Epithelial cell of umbilical artery (primary cell): ENCODE measurements at places on chromosomes 1 and 21. TPM values are rescaled to one million over a fixed set of nuclear protein-coding genes. Genes with fewer than 3 reads are reported as not detected.

LYPD8 gene
- not detected in 2 replicates for total RNA-seq

GBP5 gene
- 0.15 and 0.32 TPM in 2 replicates for total RNA-seq

CLCA2 gene
- total RNA-seq, result under 0.01 TPM in 2 replicates

MTARC1 gene
- total RNA-seq, result 1.3 and 2.3 TPM in 2 replicates

NPPB gene
- not detected in 2 replicates for total RNA-seq

ADGRL2 gene
- 50.0 and 64.6 TPM in 2 replicates for total RNA-seq

KRTCAP2 gene
- 61.1 and 119 TPM in 2 replicates for total RNA-seq

SLAMF8 gene
- not detected in 2 replicates for total RNA-seq

TNFRSF1B gene
- 20.8 and 33.0 TPM in 2 replicates for total RNA-seq

KRTAP19-1 gene
- not detected in 2 replicates for total RNA-seq

UBE2U gene
- not detected in 2 replicates for total RNA-seq

HAO2 gene
- not detected in 2 replicates for total RNA-seq

OLFM3 gene
- under 0.01 TPM in 1 of 2 replicates, not detected in the other for total RNA-seq

GLMP gene
- 35.1 and 35.7 TPM in 2 replicates for total RNA-seq

TAS1R1 gene
- not detected in 2 replicates for total RNA-seq

KRTAP11-1 gene
- not detected in 2 replicates for total RNA-seq

TNFRSF8 gene
- under 0.01 and 0.46 TPM in 2 replicates for total RNA-seq

WNT3A gene
- not detected in 2 replicates for total RNA-seq

CCDC27 gene
- total RNA-seq, result not detected in 2 replicates

ST6GALNAC5 gene
- total RNA-seq, result 0.97 and 1.5 TPM in 2 replicates

DCST2 gene
- not detected in 2 replicates for total RNA-seq

CA6 gene
- total RNA-seq, result not detected in 2 replicates

OTUD7B gene
- total RNA-seq, result 9.7 and 14.0 TPM in 2 replicates

CRNN gene
- total RNA-seq, result not detected in 2 replicates

KRTAP13-2 gene
- not detected in 2 replicates for total RNA-seq

NR1I3 gene
- not detected in 2 replicates for total RNA-seq

SLC25A34 gene
- 0.61 TPM in 1 of 2 replicates, not detected in the other for total RNA-seq

HSD17B7 gene
- 23.7 and 32.1 TPM in 2 replicates for total RNA-seq

UTS2 gene
- total RNA-seq, result under 0.01 TPM in 1 of 2 replicates, not detected in the other

FGR gene
- 0.46 TPM in 1 of 2 replicates, not detected in the other for total RNA-seq

RNF186 gene
- not detected in 2 replicates for total RNA-seq

EDARADD gene
- under 0.01 TPM in 1 of 2 replicates, not detected in the other for total RNA-seq

IGSF5 gene
- not detected in 2 replicates for total RNA-seq

TOMM40L gene
- 15.9 and 21.9 TPM in 2 replicates for total RNA-seq

C8B gene
- not detected in 2 replicates for total RNA-seq

ATP6V1G3 gene
- not detected in 2 replicates for total RNA-seq

IGSF21 gene
- total RNA-seq, result not detected in 2 replicates

ANGPTL3 gene
- total RNA-seq, result not detected in 2 replicates

S100A1 gene
- total RNA-seq, result not detected in 2 replicates

ENO1 gene
- 1,917 and 2,330 TPM in 2 replicates for total RNA-seq

PKN2 gene
- 27.6 and 32.2 TPM in 2 replicates for total RNA-seq

SPATA1 gene
- total RNA-seq, result 1.6 TPM in 1 of 2 replicates, not detected in the other

DNAH14 gene
- total RNA-seq, result 4.2 and 14.0 TPM in 2 replicates

RPE65 gene
- not detected in 2 replicates for total RNA-seq

SLC25A24 gene
- 44.2 and 62.8 TPM in 2 replicates for total RNA-seq

SHISAL2A gene
- not detected in 2 replicates for total RNA-seq

HUNK gene
- total RNA-seq, result not detected in 2 replicates

NCAM2 gene
- total RNA-seq, result 0.97 and 1.4 TPM in 2 replicates

AMIGO1 gene
- total RNA-seq, result 0.65 and 0.76 TPM in 2 replicates

CD52 gene
- not detected in 2 replicates for total RNA-seq

PADI2 gene
- total RNA-seq, result not detected in 2 replicates

IVL gene
- not detected in 2 replicates for total RNA-seq

MEGF6 gene
- total RNA-seq, result 9.9 and 19.8 TPM in 2 replicates

LMOD1 gene
- total RNA-seq, result under 0.01 and 0.15 TPM in 2 replicates

MATN1 gene
- total RNA-seq, result under 0.01 TPM in 1 of 2 replicates, not detected in the other

USH2A gene
- total RNA-seq, result not detected in 2 replicates

F13B gene
- total RNA-seq, result not detected in 2 replicates

CASZ1 gene
- 0.65 and 1.7 TPM in 2 replicates for total RNA-seq
